NCI-H1092 (cell line): ENCODE measurements at places on chromosomes 7 and 10.

GRCh38 chr7:135274495-135275268 is 41.0 kb downstream of the STRA8 start:
- DNase-seq, result peak; percentile 76

- DNase-seq, result no peak
Observed at GRCh38 chr10:17196573-17196972, 4.9 kb downstream of the TRDMT1 start.

DNA sequence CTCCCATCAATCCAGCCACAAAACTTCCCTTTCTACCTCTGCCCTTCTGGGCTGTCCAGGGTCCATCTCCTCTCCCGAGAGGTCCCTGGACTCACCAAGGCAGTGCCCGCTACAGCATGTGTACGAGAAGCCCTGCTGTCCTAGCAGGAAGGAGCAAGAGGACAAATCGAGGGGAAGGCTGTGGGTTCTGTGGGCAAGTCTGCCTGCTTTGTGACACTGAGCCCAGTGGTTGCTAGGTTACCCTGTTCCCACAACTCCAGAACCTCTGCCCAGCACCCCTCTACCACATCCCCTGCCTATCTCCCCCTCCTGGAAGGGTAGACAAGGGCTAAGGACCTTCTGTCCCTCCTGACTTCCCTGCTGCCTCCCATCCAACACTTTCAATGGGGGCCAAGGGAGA is at the start of gene TBATA:
TSS of gene TBATA (minus strand) at position 188 of the 400 bp plus-strand sequence. CDS start 1,998 bp downstream, outside the sequence.
- DNase-seq, result no peak

DNA sequence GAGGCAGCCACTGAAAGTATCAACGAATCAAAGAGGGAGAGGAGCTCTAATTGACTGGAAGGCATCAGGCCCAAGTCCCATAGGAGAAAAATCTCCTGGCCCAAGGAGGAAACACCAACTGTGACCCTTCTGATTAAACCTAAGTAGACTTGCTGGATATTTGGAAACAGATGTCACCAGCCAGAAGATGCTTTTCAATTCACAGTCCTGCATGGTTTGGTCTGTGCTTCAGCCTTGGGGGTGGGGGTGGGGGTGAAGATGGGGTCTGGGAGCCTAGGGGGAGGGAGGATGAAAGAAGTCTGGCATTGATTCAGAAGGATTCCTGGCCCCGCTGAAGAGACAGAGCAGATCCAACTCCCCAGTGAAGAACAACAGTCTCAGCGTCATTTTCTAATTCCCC is 623.7 kb downstream of the PARD3 start:
- no peak for DNase-seq

GRCh38 chr10:96695975-96696634 is 24.2 kb downstream of the PIK3AP1 start:
- no peak for DNase-seq

- no peak for DNase-seq
Observed at GRCh38 chr7:45889367-45890067, 1.2 kb downstream of the IGFBP1 start.

- no peak for DNase-seq
Observed at GRCh38 chr10:2914741-2915140, 152.6 kb upstream of the PFKP start.

GRCh38 chr10:102649797-102650654 is 5.7 kb downstream of the TRIM8 start:
- no peak for DNase-seq

DNA sequence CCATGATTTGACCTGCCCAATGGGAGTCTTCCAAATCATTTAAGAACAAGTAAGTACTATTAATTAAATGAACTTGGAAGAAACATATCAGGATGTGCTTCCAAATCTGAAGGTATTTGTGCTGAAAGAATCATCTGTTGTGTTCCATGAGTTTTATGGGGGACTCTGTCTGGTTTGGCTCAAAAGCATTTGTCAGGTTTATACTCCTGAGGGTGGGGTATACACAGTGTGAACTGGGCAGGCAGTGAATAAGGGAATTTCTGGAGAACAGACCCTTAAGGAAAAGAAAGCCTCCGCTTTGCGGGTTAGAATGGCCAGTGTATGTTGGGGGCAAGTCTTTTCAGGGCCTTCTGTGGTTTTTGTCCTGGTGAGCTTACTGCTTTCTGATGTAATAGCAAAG is 29.9 kb downstream of the TCF7L2 start:
- no peak for DNase-seq

DNA sequence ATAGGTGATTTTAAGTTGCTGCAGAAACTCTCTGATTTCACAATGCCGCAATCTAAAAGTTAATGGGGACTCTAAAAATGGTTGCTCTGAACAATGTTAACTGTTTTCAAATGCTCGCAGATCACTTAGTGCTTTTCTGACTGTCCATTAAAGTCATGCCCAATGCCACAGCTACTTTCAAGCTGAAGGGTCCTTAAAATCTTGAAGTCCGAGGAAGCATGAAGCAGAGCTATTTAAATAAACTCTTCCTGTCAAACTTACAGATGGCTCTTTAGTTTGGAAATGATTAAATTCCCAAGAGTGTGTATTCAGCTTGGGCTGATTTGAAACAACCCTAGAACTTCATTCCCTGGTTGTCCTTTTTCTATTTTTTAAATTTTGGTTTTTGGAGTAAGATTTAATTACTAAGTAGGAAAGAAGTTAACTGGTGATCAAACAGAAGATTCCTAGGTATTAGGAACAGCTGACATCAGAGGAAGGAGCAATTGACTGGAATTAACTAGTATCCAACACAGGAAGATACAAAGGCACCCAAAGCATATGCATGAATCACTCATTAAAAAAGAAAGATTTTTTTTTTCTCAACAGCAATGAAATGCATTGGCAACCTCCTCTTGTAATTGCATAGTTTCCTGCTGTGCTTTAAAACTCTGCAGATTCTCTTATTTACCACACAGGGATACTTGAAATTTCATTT is 105.1 kb downstream of the NRP1 start:
- DNase-seq, result no peak

- DNase-seq, result no peak
Observed at GRCh38 chr10:13880760-13881159, 294.0 kb downstream of the PRPF18 start.

GRCh38 chr10:120145107-120145506 is 252.6 kb downstream of the SEC23IP start:
- DNase-seq, result no peak

- no peak for DNase-seq
Observed at GRCh38 chr7:70659263-70659662, 472.7 kb upstream of the GALNT17 start.

- DNase-seq, result peak; percentile 22
Observed at GRCh38 chr10:60646966-60647796, 131.1 kb upstream of the CDK1 start.

- no peak for DNase-seq
Observed at GRCh38 chr7:71682181-71682580, 550.2 kb downstream of the GALNT17 start.

DNA sequence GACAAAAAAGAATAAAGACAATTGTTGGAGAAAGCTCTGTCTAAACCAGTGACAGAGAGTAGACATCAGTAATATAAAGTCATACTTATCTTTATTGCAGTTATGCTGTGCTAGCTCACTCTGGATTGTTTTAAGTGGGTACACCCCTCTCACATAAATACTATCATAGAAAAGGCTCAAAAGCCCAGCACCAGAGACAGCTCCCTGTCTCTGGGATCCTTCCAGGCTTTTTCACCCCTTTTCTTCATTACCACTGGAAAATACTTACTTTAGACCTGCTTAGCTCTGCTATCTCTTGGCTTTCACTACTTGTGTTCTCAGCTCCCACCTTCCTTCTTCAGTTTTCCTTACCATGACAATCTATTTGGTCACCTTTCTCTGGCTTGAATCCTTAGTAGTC is 259.1 kb upstream of the MINDY3 start:
- DNase-seq, result no peak

DNA sequence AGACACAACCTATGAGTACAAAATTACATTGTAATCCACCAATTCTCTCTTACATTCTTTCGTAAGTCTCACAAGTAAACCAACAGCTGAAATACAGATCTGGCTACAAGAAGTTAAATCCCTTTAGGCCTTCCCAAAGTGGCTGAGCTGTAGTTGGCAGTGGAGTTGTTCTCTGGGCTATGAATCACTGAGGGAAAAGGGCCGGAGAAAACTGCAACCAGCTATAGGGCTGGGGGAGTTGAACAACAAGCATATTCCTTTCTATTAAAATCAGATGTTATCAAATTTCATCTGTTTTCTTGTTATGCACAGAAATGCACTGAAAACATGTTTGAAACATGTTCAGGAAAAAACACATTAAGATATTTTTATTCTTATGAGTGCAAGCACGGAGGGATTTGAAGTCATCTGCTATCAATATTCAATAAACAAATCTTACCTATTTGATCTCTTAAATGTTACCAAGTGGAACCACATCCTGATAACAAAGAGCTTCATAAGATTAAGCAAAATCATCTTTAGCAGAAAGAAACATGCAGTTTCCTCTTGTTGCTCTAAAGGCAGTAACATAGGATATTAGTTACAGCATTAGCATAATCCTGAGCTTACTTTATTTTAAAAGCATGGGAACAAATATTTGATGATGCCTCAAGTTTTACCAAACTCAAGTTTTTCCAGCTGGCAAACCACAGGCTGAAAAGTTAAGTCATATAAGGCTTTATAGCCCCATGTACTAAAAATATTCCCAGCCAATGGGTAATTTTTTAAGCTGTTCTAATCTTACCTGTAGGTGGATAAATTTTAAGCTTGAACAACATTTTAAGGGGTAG is 212.7 kb downstream of the TAX1BP1 start:
- no peak for DNase-seq

DNA sequence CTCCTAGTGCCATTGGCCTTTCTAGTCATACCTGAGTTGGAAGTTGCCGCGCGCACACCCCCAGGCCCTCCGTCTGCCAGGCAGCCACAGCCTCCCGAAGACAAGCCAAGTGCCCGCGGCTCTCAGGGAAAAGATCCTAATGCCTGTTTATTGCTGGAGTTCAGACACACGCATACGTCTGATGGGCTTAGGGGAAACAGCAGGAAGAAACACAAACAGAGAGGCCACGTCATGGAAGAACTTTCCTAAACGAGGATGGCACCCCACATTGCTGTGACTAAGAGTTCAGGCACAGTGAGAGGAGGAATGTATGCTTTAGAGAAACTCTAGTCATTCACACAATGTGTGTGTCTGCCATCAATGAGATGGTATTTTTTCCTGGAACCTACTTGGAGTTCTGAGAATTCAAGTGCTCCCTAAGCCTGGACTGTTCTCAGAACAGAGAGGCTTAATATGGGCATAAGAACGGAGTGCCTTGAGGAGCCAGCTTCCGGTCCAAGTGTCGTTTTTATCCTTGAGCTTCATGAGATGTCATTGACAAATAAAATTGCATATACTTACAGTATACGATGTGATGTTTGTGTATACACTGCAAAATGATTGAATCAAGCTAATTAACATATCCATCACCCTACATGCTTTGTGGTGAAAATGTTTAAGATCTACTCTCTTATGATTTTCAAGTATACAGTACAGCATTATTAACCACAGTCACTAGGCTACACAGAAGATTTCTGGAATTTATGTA is 11.6 kb upstream of the RBP3 start:
- no peak for DNase-seq

DNA sequence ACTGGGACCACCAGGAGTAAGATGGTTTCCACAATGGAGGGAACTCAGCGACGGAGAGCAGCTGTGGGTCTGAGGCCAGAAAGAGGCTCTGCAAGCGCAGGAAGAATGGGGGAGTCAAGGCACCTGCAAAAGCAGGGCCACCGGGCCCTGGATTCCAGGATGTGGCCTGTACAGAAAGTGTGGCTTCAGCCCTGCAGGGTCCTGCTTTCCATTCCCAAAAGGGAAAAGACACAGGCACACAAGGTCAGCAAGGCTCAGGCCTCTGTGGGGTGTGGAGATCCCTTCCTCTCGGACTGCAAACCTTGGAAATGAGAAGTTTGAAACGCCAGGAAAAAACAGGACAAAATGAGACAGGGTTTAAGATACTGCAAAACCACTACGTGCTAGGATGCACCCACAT is 232.5 kb downstream of the TNS3 start:
- DNase-seq, result no peak

GRCh38 chr10:128885573-128886555 is 581.2 kb upstream of the MGMT start:
- no peak for DNase-seq

DNA sequence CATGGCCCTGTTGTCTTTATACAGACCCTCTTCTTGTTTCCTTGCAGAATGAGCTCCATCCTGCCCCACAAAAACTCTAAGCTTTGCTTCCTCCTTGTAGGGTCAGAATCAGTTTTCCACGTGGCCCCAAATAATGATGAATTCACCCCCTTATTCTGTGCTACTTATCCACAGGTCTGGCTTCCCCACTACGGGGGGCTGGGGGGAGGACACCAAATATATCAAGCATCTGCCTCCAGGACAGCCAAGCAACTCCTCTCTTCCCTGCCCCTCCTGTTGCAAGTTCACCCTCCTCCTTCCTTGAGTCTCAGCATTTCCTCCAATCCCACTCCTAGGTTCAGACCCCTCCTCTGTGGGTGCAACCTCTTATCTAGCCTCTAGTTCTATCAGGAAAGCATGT is 743.3 kb downstream of the GRID1 start:
- DNase-seq, result no peak

GRCh38 chr10:105586451-105587098 is 945.5 kb downstream of the SORCS3 start:
- DNase-seq, result no peak

DNA sequence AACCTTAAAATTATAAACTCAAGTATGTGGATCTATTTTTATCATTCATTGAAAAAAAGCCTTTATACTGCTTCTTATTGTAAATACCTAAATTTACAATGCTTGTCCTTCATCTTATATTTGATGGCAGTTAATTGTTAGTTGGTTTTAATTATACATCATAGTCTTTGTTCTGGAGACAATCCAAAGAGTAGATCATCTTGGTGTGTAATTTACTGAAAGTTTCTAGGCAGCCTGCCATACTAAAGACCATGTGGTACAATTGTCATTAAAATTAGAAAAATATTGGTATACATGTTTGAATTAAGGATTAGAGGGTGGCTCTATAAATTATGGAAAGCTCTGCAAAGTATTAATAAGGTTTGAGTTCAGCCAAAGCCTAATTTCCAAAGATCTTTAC is 231.4 kb downstream of the KCND2 start:
- no peak for DNase-seq
